CD14-positive monocyte (primary cell): ENCODE measurements at places on chromosomes 7 and 10.

GRCh38 chr7:115099906-115100305, 178.0 kb downstream of the MDFIC start:
- DNase-seq, result no peak

DNA sequence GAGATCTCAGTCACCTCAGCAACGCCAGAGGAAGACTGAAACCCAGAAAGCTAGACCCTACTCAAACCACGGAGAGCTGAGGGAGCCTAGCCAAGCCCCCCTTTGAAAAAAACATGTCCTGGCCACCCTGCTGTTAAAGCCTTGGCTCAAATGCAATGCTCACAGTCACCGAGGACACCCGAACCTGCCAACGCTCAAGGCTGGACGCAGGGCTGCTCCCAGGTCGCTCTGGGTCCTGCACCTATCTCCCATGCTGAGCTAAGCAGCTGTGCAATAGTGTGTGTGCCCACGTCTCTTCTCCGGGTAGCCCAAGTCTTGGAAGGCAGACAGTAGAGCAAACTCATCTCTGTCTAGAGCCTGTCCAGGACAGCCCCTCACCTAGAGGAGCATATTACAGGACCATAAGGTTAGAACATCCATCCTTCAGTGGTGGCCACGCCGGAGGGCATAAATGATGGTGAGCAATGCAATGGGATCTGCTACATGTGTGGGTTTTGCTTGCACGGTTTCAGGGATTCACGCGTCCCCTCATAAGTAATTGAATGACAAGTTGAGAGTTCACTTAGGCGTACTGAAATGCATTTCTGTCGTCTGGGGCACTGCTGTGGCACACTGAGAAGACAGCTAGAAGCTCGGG, 94.2 kb upstream of the DDC start:
- no peak for DNase-seq

GRCh38 chr10:6347391-6347951, 144.7 kb downstream of the PFKFB3 start:
- DNase-seq, result peak; percentile 61

- no peak for DNase-seq
These were observed 82.6 kb upstream of the AOAH start for GRCh38 chr7:36806891-36807290.

DNA sequence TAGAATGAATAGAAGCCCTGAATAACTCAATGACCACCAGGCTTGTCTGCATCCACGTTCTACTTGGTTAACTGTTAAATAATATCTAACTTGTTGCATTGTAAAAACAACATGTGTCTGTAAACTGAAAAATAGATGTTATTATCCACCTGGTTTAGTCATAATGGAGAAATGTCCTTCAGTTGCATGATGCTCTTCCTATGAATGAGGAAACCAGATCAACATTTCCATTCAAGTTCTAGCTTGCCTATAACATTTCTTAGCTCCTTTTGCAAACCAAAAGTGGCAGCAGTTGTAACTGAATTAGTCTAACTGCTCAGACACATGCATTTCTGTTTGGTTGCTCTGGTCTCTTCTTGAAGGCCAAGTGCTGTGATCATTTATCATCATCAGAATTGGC, 62.9 kb upstream of the BET1 start:
- DNase-seq, result no peak

DNA sequence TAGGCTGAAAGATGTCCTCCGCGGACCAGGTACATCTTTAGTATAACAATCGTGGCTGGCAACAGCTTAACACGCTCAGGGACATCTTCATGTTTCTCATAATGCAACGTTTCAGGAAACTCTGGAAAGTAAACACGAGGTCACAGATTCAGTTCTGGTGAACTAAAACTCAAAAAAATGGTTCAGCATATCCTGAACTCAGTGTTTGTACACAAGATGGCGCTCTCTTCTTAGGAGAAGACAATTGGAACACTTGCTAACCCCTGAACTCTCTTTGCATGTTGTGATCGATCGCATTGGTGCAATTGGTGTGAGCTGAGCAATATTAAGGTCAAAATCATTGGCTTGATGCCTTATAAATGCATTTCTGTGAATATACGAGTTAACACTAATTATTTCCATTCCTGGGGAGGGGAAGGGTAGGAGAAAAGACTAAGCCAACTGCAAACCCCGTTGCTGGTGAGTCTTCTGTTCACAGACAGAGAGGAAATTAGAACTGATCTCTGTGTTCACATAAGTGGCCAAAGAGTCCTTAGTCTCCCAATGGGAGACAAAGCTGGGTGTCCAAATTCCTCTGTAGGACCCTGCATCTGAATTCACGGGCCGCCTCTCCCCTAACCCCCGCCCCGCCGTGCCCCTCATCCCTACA, 52.6 kb upstream of the FAM180A start:
- DNase-seq, result peak; percentile 58

- no peak for DNase-seq
These were observed 191.0 kb downstream of the LSM5 start for GRCh38 chr7:32299133-32299702.

DNA sequence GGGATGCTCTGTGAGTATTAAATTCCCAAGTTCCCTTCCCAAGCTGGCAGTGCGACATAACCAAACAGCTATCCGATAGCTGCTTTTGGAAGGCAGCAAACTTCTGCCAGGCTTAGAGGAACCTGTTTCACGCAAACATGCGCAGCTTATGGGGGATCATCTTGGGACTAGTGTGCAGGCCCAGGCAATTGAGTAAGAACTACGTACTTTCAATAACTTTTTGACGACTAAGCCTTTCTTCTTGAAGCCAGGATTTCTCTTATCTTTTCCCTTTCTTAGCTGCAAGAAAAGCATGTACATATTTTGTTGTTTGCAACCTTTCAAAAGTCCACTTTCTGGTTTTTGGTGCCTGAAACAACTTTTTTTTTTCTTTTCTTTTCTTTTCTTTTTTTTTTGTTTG, 28.7 kb upstream of the SEPHS1 start:
- no peak for DNase-seq

DNA sequence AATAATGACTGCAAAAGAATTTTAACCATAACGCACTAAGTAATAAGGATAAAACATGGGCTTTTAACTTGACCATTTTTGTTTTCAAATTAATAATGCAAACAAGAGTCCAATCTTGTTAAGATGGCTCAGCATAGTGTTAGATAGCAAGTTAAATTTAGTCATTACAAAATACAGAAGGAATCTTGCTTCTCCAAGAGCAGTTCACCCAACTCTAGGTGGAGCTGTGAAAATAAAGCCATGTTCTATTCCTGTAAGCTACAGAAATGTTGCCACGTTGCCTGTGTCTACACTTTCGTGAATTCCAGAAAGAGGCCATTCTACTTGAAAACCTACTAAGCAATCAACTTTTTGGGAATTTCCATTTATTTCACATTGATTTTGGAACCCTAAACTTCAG, 191.9 kb downstream of the SFMBT2 start:
- DNase-seq, result no peak
